ENCODE measurements at places on chromosomes 1 and 21. TPM values are rescaled to one million over a fixed set of nuclear protein-coding genes. Genes with fewer than 3 reads are reported as not detected.

The RNF115 gene
- total RNA-seq, result 16.2 TPM

- no peaks in the 10 kb centered on the region for H3K27me3 ChIP-seq
- no peak for DNase-seq
- peaks cover 47% of the 10 kb centered on the region for H3K4me1 ChIP-seq
- no peaks in the 10 kb centered on the region for H3K36me3 ChIP-seq
- no peak overlapping the region for H3K4me3 ChIP-seq
- H3K27ac ChIP-seq, result peak overlapping the region; percentile 81
These were observed 2.2 kb downstream of the NUAK2 start for GRCh38 chr1:205319081-205320018.

The DDR2 gene
- 153 TPM for total RNA-seq

The OPRD1 gene
- 2.2 TPM for total RNA-seq

DNA sequence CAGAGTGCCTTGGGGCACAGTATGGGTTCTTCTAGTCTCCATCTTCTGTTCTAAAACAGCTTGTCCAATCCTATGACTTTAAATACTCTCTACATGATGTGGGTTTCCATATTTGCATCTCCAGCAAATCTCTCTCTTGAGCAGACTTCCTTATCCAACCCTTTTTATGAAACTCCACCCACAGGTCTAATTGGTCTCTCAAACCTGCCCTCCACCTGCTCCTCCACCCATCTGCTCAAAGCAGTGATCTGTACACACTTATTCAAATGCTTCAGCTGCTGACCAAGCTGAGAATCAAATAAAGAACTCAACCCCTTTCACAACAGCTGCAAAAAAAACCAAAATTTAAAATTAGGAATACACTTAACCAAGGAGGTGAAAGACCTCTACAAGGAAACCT is 11.5 kb downstream of the MCOLN2 start:
- no peak overlapping the region for H3K27ac ChIP-seq
- no peaks in the 10 kb centered on the region for H3K36me3 ChIP-seq
- DNase-seq, result no peak
- H3K4me1 ChIP-seq, result no peaks in the 10 kb centered on the region

DNA sequence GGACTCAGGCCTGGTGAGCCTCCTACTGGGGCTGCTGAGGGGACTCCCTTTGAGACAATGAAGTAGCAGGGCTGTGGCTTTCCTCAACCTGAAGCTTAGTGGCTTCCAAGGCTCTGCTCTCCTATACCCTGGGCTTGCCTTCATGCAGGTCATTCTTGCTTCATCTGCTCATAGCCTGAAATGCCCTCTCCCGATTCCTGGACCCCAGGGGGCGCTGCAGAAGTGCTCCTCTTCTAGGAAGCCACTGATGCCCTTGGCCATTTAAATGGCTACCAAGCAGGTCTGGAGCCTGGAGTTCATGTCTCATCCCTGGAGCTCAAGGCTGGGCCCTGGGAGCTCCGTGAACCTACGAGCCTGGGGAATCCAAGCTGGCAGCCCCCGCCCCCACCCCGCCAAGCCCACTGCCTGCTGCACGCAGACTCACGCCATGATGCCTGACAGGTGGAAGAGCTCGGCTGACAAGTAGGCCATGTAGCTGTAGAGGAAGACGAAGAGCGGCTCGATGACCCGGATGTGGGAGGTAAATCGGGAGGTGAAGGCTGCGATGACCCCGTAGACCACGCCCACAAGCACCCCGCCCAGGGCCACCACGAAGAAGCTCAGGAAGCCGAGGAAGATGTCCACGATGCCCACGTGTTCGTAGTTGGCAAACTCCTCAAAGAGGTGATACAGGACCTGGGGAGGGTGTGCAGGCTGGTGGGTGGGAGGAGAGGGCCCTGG is 45.7 kb downstream of the SLC9A1 start:
- H3K27me3 ChIP-seq, result no peaks in the 10 kb centered on the region
- peaks cover 25% of the 10 kb centered on the region for H3K4me1 ChIP-seq
- DNase-seq, result no peak
- no peak overlapping the region for H3K4me3 ChIP-seq

- peak overlapping the region; percentile 59 for H3K27ac ChIP-seq
- peak overlapping the region; percentile 10 for H3K4me3 ChIP-seq
- no peaks in the 10 kb centered on the region for H3K36me3 ChIP-seq
- DNase-seq, result no peak
- H3K4me1 ChIP-seq, result peaks cover 18% of the 10 kb centered on the region
These were observed 46.3 kb upstream of the IRF2BP2 start for GRCh38 chr1:234656070-234656895.

DNA sequence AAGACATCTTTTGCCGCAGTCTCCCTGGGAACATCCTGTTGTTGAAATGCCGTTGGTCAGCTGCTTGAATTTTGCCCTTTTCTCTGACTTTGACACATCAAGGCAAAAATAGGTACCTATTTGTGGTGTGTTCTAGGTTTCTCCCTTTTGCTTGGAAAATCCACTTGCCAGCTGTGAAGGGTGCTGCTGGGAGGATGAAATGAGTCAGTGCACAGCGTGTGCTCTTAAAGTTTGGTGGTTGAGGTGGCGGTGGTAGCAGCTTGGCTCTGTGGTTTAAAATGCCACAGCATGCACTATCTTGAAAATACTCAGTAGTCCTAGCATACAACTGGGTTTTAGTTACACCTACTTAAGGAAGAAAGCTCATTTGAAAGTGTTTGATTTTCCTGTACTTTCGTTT is 183.8 kb downstream of the DHRS3 start:
- H3K4me1 ChIP-seq, result peaks cover 65% of the 10 kb centered on the region
- H3K27me3 ChIP-seq, result no peaks in the 10 kb centered on the region
- H3K36me3 ChIP-seq, result no peaks in the 10 kb centered on the region
- H3K4me3 ChIP-seq, result no peak overlapping the region

The TRIM17 gene
- 1.2 TPM for total RNA-seq

- peak within 1 kb of the TSS; percentile 79 for H3K27ac ChIP-seq
- no peaks in the 10 kb centered on the region for H3K36me3 ChIP-seq
- DNase-seq, result no peak
These were observed at the start of gene DNAJC11 for GRCh38 chr1:6701437-6702153. Gene DNAJC11 (minus strand): TSS chr1:6701816. CDS start chr1:6701800, 16 bp downstream.

The IL19 gene
- not detected for total RNA-seq

The TNN gene
- not detected for total RNA-seq

DNA sequence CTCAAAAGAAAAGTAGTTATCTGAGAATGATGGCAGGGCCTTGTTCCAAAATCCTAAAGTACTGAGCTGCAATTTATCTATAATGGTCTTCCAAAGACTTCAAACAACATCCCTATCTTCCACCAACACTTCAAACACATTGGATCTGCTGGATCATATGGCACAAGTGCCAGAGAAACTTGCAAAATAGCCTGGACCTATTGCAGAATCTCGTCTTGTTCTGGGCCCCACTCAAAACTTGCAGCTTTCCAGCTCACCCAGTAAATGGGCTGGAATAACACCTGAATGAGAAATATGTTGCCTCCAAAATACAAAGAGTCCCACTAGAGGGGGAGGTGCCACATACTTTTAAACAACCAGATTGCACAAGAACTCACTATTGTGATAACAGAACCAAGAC is 44.0 kb upstream of the PKN2 start:
- no peak overlapping the region for H3K27ac ChIP-seq
- no peaks in the 10 kb centered on the region for H3K4me1 ChIP-seq
- no peaks in the 10 kb centered on the region for H3K27me3 ChIP-seq

The CD1E gene
- total RNA-seq, result 2.5 TPM

DNA sequence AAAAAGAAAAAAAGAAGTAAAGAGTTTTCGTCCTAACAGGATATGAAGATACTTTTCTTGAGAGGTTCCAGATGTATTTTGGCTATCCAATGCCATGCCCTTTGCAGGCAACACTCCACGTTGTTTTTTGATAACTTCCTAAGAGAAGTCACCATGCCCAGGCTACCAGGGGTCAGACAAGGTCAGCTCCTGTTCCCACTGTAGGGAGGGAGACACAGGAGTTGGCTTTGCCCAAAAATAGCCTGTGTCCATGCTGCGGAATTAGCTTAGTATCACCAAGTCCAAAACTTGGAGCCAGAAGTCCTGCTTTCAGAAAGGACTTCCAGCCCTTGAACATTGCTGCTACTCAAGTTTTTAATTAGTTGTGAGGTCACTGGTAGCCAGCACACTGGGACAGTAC is 62.1 kb upstream of the NRIP1 start:
- peaks cover 16% of the 10 kb centered on the region for H3K4me1 ChIP-seq
- H3K27ac ChIP-seq, result no peak overlapping the region
- no peak overlapping the region for H3K4me3 ChIP-seq
- DNase-seq, result no peak
- no peaks in the 10 kb centered on the region for H3K36me3 ChIP-seq

- H3K36me3 ChIP-seq, result no peaks in the 10 kb centered on the region
- no peak overlapping the region for H3K4me3 ChIP-seq
- no peak overlapping the region for H3K27ac ChIP-seq
- H3K27me3 ChIP-seq, result no peaks in the 10 kb centered on the region
- H3K4me1 ChIP-seq, result peaks cover 6% of the 10 kb centered on the region
These were observed 54.4 kb upstream of the JAK1 start for GRCh38 chr1:65020774-65021173.

The FMO3 gene
- 0.98 TPM for total RNA-seq

DNA sequence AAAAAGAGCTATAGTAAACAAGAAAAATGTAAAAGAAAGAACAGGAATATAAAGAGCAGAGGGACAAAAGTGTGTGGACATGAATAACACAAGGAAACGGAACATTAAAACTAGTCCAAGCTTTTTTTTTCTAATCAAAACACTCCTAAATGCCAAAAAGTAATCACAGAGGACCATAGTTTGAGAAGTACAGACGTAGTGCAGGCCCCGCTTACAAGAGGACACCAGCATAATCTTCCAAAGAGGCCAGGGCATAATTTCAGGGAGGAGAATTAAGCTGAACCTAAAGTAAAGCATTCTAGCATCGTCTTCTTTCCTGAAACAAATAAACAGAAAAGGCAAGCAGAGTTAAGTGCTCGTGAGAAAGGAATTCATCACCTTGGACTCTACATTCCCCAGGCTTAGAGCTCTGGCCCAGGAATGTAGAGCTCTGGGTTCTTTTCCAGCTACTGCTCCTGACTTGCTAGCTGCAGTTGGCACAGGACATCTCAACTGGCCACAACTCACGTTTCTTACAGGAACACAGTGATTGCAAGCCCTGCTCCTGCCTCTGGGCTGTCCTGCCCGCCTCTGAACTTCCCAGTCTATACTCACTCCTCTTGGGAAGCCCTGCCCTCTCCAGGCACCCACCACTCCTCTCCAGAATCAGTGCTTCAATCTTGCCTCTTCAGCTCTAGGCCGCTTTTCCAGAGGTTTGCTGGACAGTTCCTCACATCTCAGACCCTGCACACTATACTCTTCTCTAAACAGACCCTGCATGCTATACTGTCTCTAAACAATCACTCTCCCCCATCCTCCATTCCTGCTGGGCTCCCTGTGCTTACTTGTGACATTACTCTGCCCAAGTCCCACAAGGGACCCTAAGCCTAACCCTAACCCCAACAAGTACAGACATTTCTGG is 9.8 kb downstream of the RGS8 start:
- no peak for DNase-seq
- H3K27me3 ChIP-seq, result no peaks in the 10 kb centered on the region
- no peaks in the 10 kb centered on the region for H3K4me1 ChIP-seq
- H3K27ac ChIP-seq, result no peak overlapping the region

DNA sequence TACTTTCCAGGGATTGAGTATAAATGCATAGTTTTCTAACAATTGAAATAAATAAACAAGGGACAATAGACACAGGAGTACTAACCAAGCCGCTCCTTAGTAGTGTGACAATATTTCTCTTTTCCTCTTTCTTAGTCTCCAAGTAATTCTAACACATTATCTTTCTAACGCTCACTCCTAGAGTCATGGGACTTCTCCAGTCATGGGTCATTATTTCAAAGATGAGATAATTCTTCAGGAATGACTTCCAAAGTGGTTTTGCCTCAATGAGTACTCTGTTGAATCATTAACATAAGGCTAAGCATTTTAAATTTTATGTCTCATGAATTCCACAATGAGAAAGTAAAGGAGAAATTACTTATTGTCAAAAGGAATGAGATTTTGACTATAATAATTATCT is 605.8 kb upstream of the ADAMTS5 start:
- H3K27me3 ChIP-seq, result no peaks in the 10 kb centered on the region
- H3K4me1 ChIP-seq, result no peaks in the 10 kb centered on the region
- no peak overlapping the region for H3K27ac ChIP-seq
- DNase-seq, result no peak
- no peak overlapping the region for H3K4me3 ChIP-seq
- no peaks in the 10 kb centered on the region for H3K36me3 ChIP-seq

The ZSWIM5 gene
- total RNA-seq, result 2.7 TPM

GRCh38 chr1:156474966-156475365 is 25.6 kb downstream of the MEF2D start:
- H3K27me3 ChIP-seq, result no peaks in the 10 kb centered on the region
- peaks cover 39% of the 10 kb centered on the region for H3K4me1 ChIP-seq
- no peaks in the 10 kb centered on the region for H3K36me3 ChIP-seq
- H3K4me3 ChIP-seq, result no peak overlapping the region
- H3K27ac ChIP-seq, result peak overlapping the region; percentile 94

The ARHGEF10L gene
- total RNA-seq, result 75.6 TPM

Data from vagina (tissue), 2 donors.